Endothelial cell (in vitro differentiated cells): ENCODE measurements at places on chromosomes 1 and 21. TPM values are rescaled to one million over a fixed set of nuclear protein-coding genes. Genes with fewer than 3 reads are reported as not detected.
A peak's percentile ranks its signal among the peaks of the same experiment; 100 is the strongest.

DNA sequence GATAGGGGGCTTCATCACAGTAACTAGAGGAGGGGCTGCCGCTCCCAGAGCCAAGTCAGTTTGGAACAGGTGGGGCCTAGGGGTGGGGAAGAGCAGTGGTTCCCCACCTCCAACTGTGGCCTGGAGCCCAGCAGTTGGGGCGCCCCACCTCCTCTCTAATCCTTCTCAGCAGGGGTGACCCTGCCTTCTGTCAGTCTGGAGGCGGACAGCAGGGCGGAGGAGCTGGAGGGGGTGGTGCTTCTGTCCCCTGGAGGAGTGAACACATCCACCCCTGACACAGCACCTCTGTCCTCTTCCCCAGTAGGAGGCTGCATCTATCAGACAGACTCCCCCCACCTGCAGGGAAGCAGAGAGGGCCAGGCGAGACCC is 73.8 kb downstream of the MRPL37 start:
- H3K27ac ChIP-seq, result no peak overlapping the region
- H3K4me1 ChIP-seq, result peaks cover 40% of the 10 kb centered on the region
- H3K4me3 ChIP-seq, result no peak overlapping the region
- DNase-seq, result no peak

- no peak overlapping the region for H3K4me3 ChIP-seq
- H3K27ac ChIP-seq, result no peak overlapping the region
- peaks cover 17% of the 10 kb centered on the region for H3K36me3 ChIP-seq
- H3K27me3 ChIP-seq, result no peaks in the 10 kb centered on the region
Measured at GRCh38 chr1:244680667-244681066, 27.7 kb downstream of the DESI2 start.

Gene CDKN2C
- total RNA-seq, result not detected

DNA sequence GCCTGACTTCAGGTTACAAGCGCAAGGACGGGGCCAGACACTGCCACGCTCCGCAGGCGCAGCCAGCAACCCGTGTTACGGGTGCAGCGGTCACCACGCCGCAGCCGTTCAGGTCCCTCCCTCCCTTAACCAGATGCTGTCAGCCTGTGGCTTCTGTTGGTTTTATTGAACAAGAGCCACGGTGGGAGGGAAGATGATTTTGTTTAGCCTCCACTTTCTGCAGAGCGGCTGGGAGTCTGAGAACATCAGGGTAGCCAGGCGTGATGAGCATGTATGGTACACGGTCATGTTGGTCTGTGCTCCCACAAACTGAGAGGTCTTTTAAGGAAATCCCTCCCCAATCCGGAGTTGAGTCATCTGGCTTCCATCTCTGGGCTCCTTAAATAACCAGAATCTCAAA is 18.5 kb upstream of the ADARB1 start:
- peaks cover 33% of the 10 kb centered on the region for H3K4me1 ChIP-seq
- H3K27me3 ChIP-seq, result peaks cover 14% of the 10 kb centered on the region
- H3K4me3 ChIP-seq, result peak overlapping the region; percentile 12
- peak overlapping the region; percentile 61 for H3K27ac ChIP-seq
- no peak for DNase-seq

Gene VPS26C
- total RNA-seq, result 63.8 TPM

Gene CD160
- not detected for total RNA-seq

Gene OSCP1
- total RNA-seq, result 5.1 TPM

- H3K27ac ChIP-seq, result peak overlapping the region; percentile 27
- H3K4me1 ChIP-seq, result peaks cover 30% of the 10 kb centered on the region
- peaks cover 5% of the 10 kb centered on the region for H3K27me3 ChIP-seq
- H3K36me3 ChIP-seq, result peaks cover 12% of the 10 kb centered on the region
- H3K4me3 ChIP-seq, result peak overlapping the region; percentile 86
- no peak for DNase-seq
Measured at GRCh38 chr1:202966006-202966898, 805 bp downstream of the CYB5R1 start.

DNA sequence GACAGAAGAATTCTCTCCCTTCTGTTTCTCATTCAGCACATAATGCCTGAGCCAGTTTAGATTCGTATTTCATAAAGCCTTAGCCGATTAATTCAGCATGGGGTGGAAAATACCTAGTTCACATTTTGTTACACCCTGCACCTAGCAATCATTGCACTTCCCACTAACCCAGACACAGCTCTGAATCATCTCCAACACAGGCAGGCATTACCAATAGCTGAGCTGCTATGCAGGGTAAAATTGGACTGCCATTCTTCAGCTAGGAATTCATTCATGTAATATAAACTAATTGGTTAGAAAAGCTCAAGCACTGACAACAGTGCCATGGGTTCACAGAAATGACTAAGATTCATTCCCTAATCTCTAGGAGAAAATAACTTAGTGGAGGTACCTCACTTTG is 26.9 kb upstream of the NKAIN1 start:
- no peaks in the 10 kb centered on the region for H3K4me1 ChIP-seq

Gene C1orf115
- 34.7 TPM for total RNA-seq

Gene EVA1C
- total RNA-seq, result 1.1 TPM

DNA sequence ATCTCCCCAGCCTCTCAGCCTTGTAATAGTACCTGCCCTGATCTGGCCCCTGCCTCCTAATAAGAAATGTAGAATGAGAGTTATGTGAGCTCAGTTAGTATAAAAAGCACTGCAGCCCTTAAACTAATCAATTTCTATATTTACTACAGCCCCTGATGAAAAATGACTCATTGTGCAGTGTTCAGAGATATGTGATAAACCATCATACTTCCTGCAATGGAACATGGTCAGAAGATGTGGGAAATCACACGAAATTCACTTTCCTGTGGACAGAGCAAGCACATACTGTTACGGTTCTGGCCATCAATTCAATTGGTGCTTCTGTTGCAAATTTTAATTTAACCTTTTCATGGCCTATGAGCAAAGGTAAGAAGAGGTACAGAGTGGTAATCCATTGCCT is 176.8 kb upstream of the PDE4B start:
- DNase-seq, result no peak
- no peak overlapping the region for H3K4me3 ChIP-seq
- no peak overlapping the region for H3K27ac ChIP-seq
- H3K36me3 ChIP-seq, result no peaks in the 10 kb centered on the region
- H3K27me3 ChIP-seq, result no peaks in the 10 kb centered on the region
- H3K4me1 ChIP-seq, result peaks cover 11% of the 10 kb centered on the region

DNA sequence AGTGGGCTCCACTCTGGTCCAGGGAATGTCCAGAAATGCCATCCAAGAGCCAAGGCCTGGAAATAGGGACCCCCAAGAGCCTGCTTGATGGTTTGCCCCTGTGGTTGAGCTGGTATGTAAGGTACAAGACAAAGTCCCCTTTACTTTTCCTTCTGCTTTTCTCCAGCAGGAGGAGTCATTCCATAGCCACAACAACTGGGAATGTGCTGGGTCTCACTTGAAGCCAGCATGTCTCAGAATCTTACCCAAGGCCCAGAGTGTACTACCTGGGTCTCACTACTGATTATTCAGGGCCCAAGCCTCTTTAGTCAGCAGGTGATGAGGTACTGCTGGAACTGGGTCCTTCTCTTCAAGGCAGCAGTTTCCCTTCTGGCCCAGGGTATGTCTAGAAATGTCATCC is 62.1 kb upstream of the CD55 start:
- peaks cover 4% of the 10 kb centered on the region for H3K4me1 ChIP-seq
- DNase-seq, result peak; percentile 8
- no peaks in the 10 kb centered on the region for H3K27me3 ChIP-seq
- no peaks in the 10 kb centered on the region for H3K36me3 ChIP-seq
- H3K4me3 ChIP-seq, result no peak overlapping the region

- H3K27me3 ChIP-seq, result peaks cover 9% of the 10 kb centered on the region
- no peak within 1 kb of the TSS for H3K27ac ChIP-seq
- H3K4me1 ChIP-seq, result peaks cover 16% of the 10 kb centered on the region
- H3K36me3 ChIP-seq, result no peaks in the 10 kb centered on the region
- no peak within 1 kb of the TSS for H3K4me3 ChIP-seq
- no peak for DNase-seq
Measured at GRCh38 chr1:20588634-20589225, at the start of gene CDA. Gene CDA (plus strand): TSS chr1:20589097. CDS start chr1:20589130, 33 bp downstream.

GRCh38 chr1:67969446-67969845 is 81.0 kb downstream of the DIRAS3 start:
- no peaks in the 10 kb centered on the region for H3K27me3 ChIP-seq
- H3K4me3 ChIP-seq, result no peak overlapping the region
- H3K36me3 ChIP-seq, result no peaks in the 10 kb centered on the region
- H3K27ac ChIP-seq, result no peak overlapping the region

Gene NUF2
- total RNA-seq, result 6.0 TPM

Gene SIM2
- 17.1 TPM for total RNA-seq

GRCh38 chr1:230120289-230120920 is 53.4 kb downstream of the GALNT2 start:
- peaks cover 3% of the 10 kb centered on the region for H3K27me3 ChIP-seq
- peaks cover 10% of the 10 kb centered on the region for H3K36me3 ChIP-seq
- no peak overlapping the region for H3K27ac ChIP-seq
- H3K4me1 ChIP-seq, result peaks cover 9% of the 10 kb centered on the region
- no peak overlapping the region for H3K4me3 ChIP-seq
- DNase-seq, result no peak

DNA sequence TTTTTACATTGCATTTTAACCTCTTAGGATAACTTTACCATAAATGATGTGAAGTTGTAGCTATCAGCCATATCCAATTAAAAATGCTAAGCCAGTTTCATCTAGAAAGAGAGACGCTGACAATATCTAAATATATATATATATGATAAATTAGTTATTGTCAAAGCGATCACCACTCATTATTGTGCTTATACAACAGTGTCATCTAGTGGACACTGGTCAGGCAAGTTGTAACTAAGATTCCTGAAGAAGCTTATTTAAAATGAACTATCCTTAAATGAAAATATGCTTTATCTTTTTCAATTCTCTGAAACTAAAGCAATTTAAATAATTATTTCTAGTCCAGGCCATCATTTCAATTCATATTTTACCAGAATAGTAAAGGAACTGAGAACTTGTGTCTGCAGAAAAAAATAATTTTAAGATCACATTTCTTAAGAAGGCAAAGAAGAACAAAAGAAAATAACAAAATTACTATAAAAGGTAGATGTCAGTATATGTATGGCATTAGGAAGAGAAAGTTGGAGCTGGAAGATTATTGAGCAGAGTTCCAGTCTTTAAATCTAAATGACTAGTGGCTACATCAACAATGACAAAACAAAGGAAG is 193.3 kb upstream of the SNX7 start:
- H3K27ac ChIP-seq, result no peak overlapping the region
- H3K4me3 ChIP-seq, result no peak overlapping the region
- H3K27me3 ChIP-seq, result no peaks in the 10 kb centered on the region
- H3K4me1 ChIP-seq, result no peaks in the 10 kb centered on the region
- DNase-seq, result peak; percentile 11

GRCh38 chr1:16367968-16368890 is 1.2 kb downstream of the SZRD1 start:
- peaks cover 3% of the 10 kb centered on the region for H3K27me3 ChIP-seq
- DNase-seq, result no peak
- peaks cover 13% of the 10 kb centered on the region for H3K36me3 ChIP-seq
- H3K4me3 ChIP-seq, result peak overlapping the region; percentile 97

Gene NTNG1
- 3.2 TPM for total RNA-seq

DNA sequence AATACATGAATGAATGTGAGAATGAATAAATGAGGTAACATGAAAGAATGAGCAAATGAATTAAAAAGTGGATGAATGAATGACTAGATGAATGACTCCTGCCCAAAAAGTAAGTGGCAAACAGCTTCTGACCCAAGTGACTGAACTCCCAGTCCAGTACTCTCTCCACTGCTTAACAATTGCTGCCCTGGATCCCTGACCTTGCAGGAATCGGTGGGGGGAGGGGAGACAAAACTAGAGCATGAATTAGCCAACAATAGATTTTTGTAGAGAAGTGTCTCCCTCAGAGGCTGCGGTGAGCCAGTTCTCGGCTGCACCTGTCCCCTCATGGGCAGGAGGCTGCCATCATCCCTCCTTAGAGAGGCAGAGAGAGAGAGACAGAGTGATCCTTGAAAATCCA is 5.9 kb upstream of the GRIK3 start:
- H3K27ac ChIP-seq, result no peak overlapping the region
- H3K4me1 ChIP-seq, result peaks cover 15% of the 10 kb centered on the region
- H3K4me3 ChIP-seq, result no peak overlapping the region
- no peak for DNase-seq

- no peaks in the 10 kb centered on the region for H3K27me3 ChIP-seq
- no peak for DNase-seq
- no peak overlapping the region for H3K27ac ChIP-seq
- H3K4me1 ChIP-seq, result peaks cover 4% of the 10 kb centered on the region
- no peaks in the 10 kb centered on the region for H3K36me3 ChIP-seq
- no peak overlapping the region for H3K4me3 ChIP-seq
Measured at GRCh38 chr1:68268896-68269483, 36.7 kb upstream of the WLS start.

DNA sequence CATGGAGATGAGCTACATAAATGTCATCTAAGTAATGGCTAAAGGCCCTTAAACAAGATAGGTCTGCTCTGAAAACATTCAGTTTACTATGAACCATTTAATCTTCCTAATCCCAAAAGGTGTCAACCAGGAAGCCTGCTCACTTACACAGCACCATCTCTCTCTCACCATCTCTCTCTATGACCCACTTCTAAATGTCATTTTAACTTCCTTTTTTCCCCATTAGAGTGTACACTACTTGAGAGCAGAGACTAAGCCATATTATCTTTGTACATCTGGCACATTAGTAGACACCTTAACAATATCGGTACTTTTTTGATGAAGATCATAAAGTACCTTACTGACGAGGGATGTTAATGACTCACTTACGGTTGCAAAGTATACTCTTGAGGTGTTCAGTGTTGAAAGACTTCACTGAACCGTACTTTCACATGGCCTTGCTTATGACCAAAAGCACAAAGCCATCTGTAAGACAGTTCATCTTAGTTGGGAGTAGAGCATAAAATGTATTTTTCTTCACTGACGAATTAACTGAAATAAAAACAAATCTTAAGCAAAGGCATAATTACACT is 25.4 kb downstream of the FBXO42 start:
- H3K4me3 ChIP-seq, result no peak overlapping the region
- H3K36me3 ChIP-seq, result peaks cover 5% of the 10 kb centered on the region
- H3K27ac ChIP-seq, result no peak overlapping the region
- H3K4me1 ChIP-seq, result peaks cover 7% of the 10 kb centered on the region
- no peaks in the 10 kb centered on the region for H3K27me3 ChIP-seq

DNA sequence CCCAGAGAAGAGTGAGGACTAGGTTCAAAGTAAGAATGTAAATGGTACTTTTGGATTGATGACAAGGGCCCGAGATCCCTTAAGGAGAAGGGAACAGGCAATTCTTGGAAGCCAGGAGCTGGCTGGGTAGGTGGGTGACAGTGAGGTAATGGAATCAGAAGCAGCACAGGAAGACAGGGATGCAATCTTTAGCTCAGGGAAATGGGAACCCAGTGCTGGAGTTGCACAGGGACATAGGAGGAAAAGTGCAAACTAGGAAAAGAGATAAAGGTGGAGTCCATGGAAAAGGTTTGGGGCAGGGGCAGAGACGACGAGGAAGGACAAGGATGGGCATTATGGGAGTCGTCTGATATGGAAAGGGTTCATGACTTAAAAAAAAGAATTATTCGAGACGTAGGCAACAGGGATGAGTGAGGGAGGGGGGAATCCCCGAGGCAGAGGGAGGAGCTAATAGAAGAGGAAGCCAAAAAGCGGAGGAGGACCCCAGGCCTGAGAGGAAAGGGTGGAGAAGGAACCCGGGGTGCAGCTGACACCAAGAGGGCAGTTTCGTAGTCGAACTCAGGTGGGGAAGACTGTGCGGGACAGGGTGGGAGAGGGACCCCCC is 495 bp downstream of the PI4KB start:
- H3K27me3 ChIP-seq, result peaks cover 3% of the 10 kb centered on the region
- H3K27ac ChIP-seq, result peak overlapping the region; percentile 95
- H3K4me3 ChIP-seq, result peak overlapping the region; percentile 97

- H3K27me3 ChIP-seq, result no peaks in the 10 kb centered on the region
- H3K4me3 ChIP-seq, result peak overlapping the region; percentile 6
- peaks cover 5% of the 10 kb centered on the region for H3K4me1 ChIP-seq
- DNase-seq, result no peak
- H3K27ac ChIP-seq, result no peak overlapping the region
Measured at GRCh38 chr1:150780510-150780909, 14.9 kb upstream of the CTSS start.

Gene SLC35E2B
- 140 TPM for total RNA-seq
